Spinal cord (tissue), 10 donors: ENCODE measurements at places on chromosomes 1 and 21. TPM values are rescaled to one million over a fixed set of nuclear protein-coding genes. Genes with fewer than 3 reads are reported as not detected.

Gene NHLH1
- 5.2 TPM for polyA plus RNA-seq

Gene LCE2B
- not detected for polyA plus RNA-seq

Gene FAM3B
- polyA plus RNA-seq: 0.65 TPM

- no peak for DNase-seq
Measured at GRCh38 chr1:213227458-213227857, 176.4 kb downstream of the RPS6KC1 start.

DNA sequence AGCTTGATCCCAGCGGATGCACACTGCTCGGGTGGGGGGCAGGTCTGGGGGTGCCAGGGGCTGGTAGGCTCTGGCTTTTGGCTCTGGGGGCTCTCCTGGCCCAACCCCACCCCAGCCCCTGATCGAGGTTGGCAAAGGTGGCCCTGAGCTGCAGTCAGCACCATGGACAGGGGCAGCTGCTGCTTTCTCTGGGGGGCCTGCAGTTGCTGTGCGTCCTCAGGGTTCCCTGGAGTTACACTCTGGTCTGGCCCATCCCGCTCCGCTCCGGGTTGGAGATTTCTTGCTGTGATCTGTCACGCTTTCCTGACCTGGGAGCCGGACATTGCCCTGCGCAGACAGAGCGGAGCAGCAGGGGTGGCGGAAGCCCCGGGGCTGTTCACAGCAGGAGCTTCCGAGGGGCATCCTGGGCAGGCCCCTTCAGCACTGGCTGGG is 8.0 kb upstream of the PLCH2 start:
- no peak for DNase-seq

DNA sequence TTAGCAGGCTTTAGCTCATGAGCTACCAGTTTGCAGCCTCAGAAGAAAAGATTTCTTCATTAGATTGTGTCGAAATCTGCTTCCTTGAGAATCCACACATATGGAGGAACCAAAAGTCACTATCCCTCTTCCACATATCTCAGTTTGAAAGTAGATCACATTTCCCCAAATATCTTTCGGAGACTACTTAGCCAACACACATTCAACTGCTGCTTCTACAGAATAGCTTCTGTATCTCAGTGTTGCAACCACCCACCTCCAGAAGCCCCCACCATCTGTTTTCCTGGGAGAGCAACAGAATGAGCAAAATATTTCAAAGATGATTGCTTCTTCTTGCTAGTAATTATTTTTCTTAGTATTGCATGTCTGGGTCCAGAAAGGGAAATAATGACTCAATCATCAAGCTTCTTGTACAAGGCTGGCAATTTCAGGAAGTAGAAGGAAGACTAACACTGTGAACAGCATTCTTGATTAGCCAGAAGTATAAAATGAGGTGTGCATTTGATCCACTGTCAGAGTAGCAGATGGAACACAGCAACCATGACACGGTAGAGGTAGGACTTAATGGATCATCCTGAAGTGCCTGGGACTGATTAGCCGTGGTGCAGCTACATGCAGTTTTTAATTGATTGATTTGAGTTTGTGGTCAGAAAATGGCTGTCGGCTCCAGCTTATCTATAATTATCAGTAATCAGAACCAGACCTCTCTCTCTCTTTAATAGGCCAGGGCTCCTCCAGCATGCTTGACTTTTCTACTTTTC is 24.9 kb downstream of the ZC3H11B start:
- DNase-seq: no peak

GRCh38 chr1:154770897-154771594 is 99.0 kb downstream of the KCNN3 start:
- DNase-seq: no peak

GRCh38 chr1:192493584-192493983 is 82.0 kb upstream of the RGS1 start:
- DNase-seq: no peak

GRCh38 chr1:88088481-88088880 is 595.6 kb upstream of the PKN2 start:
- no peak for DNase-seq

DNA sequence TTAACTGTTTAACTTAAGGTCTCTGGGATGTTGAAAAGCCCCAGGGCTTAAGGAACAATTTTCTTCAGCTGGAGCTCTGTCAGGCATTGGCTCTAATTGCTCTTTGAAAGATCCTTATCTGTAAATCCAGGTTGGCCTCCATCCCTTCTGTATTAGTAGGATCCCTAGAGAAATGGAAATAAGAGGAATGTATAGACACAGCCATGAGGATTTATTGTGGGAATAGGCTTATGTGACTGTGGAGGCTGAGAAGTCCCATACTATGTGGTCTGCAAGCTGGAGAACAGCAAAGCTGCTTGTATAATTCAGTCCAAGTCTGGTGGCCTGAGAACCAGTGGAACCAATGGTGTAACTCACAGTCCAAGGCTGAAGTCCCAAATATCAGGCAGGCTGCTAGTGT is 47.6 kb upstream of the VAV3 start:
- no peak for DNase-seq

GRCh38 chr1:101357444-101357986 is 120.7 kb downstream of the S1PR1 start:
- peak; percentile 91 for DNase-seq

DNA sequence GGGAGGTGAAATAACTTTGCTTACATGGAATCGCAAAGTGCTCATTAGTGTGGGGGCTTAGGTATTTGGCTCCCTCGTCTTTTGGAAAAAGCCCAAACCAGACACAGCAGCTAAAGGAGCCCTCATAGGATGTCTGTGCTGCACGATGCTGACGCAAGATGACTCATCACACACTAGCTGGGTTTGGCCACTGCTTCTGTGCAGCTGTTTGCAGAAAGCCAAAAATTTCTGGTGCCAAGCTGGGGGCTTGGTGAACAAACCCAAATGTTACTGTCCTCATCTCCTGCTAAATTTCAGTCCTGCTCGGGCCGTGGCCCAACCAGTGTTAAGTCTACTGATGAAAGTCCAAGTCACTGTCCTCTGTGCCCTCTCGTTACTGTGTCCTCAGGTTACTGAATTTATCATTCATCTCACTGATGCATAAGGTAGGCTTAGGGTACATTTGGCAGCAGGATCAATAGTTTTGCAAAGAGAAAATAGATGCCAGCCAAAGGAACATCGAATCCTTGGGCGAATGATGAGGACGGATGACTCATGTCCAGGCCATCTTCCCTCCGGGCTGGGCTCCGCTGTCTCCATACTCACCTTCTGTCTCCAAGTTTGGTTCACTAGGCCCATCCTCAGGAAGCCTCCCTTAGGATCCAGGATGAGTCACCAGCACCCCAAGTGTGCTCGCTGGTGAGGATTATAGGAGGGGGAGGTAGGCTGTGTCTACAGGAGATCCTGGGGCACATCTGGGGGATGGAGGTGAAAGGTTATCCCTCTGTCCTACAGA is 177.7 kb downstream of the ADSS2 start:
- no peak for DNase-seq

DNA sequence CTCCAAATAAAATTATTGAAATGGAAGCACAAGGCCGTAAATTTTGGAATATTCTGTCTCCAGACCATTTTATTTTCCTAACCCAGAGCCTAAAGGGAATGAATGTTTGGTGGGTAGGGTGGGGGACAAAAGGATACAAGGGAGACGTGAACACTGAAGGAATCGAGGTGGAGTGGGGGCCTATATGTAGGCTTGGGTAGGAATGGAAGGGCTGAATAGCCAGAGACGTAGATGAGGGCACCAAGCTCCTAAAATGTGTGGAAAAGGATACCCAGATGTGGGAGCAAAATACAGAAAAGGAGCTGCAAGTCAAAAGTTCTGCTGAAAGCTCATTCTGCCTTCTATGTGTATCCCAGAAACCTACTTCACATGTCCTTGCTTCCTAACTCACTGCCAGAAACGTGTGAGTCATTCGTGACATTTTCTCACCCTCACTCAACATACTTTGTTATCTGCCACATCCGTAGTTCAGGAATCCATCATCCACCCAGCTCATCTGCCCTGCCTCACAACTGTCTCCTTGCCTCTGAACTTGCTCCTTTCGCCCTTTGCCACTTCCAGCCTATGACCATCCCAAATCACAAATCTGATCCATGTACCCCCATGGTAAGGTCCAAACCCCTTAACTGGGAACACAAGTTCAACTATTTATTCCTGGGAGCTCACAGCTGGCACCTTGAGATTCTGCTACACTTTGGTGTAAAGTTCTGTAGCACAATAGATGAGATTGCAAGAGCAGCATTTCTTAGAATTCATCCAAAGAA is 84.1 kb upstream of the PRDX6 start:
- DNase-seq: no peak

- no peak for DNase-seq
Measured at GRCh38 chr1:241513378-241513777, 6.2 kb downstream of the FH start.
